ENCODE measurements at places on chromosomes 3 and 15. TPM values are rescaled to one million over a fixed set of nuclear protein-coding genes. Genes with fewer than 3 reads are reported as not detected.

- no peak for DNase-seq
These were observed 96.5 kb downstream of the ARHGEF26 start for GRCh38 chr3:154217671-154218070.

GRCh38 chr3:149590691-149591441, 67.0 kb downstream of the WWTR1 start:
- no peak for DNase-seq

- DNase-seq, result no peak
These were observed 239.0 kb upstream of the TRIM42 start for GRCh38 chr3:140438736-140439470.

- DNase-seq, result no peak
These were observed 616.0 kb downstream of the MCTP2 start for GRCh38 chr15:94847325-94847724.

- DNase-seq, result no peak
These were observed 71.2 kb downstream of the TIGIT start for GRCh38 chr3:114364806-114365654.

Gene CLDN16
- not detected for total RNA-seq

All from neural crest cell (in vitro differentiated cells).